ENCODE measurements at places on chromosomes 2 and 18.

GRCh38 chr2:223306371-223306770, 254.4 kb downstream of the KCNE4 start:
- DNase-seq, result no peak

GRCh38 chr18:35616074-35616473, 34.5 kb downstream of the GALNT1 start:
- DNase-seq, result no peak

GRCh38 chr18:58671111-58671631, at the start of gene MALT1:
MALT1 (plus strand) TSS chr18:58671465; CDS start chr18:58671644, 179 bp downstream.
- DNase-seq, result peak; percentile 89

- DNase-seq, result no peak
Measured at GRCh38 chr2:37427241-37427640, 82.8 kb downstream of the QPCT start.

- DNase-seq, result no peak
Measured at GRCh38 chr2:172869861-172870260, 134.2 kb downstream of the RAPGEF4 start.
